ENCODE measurements at places on chromosomes 6 and 20.

DNA sequence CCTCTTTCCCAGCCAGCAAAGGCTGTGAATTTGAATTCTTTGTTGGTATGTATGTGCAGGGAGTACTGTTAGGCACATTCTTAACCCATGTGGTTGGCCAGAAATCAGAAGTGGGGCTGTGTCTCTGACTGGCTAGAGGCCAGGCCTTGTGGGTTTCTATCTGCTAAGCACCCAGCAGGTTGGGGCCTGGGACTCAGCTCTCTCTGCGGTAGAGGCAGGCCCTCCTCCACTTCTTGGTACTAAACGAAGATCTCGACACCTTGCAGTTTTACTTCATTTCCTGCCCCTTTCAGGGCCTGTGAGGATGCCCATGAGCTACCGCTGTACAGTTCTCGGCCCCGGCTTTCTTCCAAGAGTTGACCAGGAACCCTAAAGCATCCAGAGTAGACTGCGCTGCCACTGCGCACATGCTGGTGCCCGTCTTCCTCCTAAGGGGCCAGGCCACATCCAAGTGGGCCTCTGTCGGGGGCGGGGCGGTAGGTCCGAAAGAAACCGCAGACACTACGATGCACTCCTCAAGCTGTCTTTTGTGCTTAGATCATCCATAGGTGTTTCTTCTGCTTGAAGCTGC is 51.1 kb downstream of the TCP11 start:
- DNase-seq: no peak

DNA sequence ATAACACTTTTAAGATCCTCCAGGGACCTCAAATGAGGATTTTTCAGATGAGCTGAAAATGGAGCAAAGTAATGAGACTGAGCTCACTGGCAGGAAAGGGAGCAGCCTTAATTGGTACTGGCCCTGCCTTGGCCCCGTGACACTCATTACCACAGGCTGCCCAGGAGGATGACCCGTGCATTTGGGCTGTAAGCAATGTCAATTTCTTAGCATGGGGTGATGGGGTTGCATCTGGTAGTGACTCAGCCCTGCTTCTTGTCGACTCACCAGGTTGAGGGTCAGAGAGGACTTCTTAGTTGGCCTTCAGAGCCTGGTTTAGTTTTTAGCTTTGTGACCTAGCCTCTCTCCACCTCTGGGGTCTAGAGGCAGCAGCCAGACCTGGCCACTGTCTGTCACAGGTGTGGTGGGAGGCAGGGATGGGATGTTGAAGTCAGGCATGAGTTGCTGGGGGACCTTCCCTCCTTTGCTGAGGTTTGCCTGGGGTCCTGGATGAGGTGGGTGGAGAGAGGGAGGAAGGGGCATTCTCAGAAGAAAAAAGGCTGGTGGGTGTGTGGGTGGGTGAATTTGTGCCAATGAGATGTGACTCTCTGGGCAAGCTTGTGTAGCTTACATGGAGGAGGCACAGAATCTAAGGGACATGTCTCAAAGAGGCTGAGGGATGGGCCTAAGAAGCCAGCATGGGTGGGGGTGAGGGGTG is 25.9 kb upstream of the EPB41L1 start:
- DNase-seq: no peak

GRCh38 chr20:10747019-10747418 is 73.2 kb upstream of the JAG1 start:
- no peak for DNase-seq

GRCh38 chr6:41689171-41690008 is 46.0 kb downstream of the TFEB start:
- no peak for DNase-seq
